Tibial artery (tissue), 4 donors: ENCODE measurements at places on chromosomes 3 and 15.

DNA sequence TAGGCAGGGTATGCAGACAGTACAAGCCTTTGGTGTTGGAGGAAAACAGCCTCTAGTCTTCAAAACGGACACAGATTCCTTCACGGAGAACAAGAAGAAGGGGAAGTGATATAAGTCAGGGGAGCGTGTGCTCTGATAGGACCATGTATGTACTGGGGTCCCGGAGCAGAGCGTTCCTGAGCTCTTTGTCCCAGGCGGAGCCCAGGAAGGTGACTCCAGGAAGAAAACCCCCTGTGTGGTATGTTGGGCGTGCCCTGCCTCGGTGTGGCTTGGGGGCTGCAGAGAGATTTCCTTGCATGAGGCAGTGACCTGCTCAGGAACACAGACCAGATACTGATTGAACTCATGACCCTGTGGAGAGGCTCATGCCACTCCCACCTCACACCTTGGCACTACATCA, 21.7 kb downstream of the MELTF start:
- no peak for DNase-seq

- no peak for DNase-seq
Observed at GRCh38 chr3:191135175-191135574, 63.9 kb upstream of the OSTN start.

- DNase-seq, result no peak
Observed at GRCh38 chr15:61655881-61656280, 404.4 kb downstream of the VPS13C start.

DNA sequence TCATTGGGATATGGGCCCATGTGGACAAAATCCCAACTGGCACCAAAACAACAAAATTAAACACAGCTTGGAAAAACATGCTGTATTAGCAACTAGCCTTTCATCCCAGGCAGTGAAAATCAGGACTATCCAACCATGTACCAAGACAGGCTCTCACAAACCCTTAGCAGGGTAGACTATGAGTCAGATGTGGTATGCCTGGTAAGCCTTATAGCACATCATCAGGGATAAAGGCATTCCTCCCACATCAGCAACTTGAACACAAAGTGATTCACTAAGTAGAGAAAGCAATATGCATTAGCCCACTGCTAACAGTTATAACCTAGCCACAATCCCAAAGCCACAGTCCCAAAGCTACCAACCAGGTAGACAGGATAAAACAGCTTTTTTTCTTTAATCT, 8.0 kb downstream of the CEP152 start:
- DNase-seq, result no peak

- DNase-seq, result no peak
Observed at GRCh38 chr3:31377045-31377642, 155.6 kb upstream of the STT3B start.

GRCh38 chr3:60080648-60081047, 1030.8 kb upstream of the CFAP20DC start:
- DNase-seq, result no peak
